8988T (cell line): ENCODE measurements at places on chromosomes 12 and 14.

DNA sequence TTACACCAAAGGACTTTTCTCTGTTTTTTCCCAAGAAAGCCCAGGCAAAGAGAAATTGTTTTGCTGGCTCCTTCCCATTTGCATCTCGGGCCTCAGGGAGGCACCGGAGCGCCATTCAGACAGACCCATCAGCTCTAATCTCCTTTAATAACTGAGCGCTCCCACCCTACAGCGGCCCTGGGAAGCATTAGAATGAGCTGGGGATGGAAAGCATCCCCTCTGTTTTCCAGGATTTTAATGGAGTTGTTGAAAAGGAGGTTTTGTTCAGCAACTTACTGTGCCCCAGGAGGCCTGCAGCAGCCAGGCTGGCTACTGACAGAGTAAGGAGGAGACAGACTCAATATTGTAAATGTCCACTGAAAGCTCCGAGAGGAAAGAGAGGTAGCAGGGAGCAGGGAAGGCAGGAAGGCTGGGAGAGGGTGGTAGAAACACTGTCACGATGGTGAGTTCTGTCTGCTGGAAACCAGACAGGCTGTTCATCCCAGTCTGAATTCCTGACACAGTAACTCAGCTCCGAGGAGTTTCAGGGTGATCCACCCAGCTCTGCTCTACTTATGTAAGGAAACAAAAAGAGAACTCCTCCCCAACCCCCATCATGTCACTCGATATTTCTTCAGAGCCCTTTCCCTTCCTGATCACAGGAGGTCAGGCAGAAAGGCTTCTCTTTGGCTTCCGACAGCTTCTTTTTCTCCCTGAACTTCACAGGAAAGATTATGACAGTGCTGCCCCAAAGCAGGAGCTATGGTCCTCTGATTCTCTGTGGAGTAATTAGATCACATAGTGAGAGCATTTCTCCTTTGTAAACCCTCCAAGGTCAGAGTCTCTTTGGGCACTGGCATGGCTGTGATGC is 62.5 kb upstream of the TMEM132D start:
- no peak for DNase-seq

GRCh38 chr12:115943630-115944391 is 333.7 kb downstream of the MED13L start:
- DNase-seq: no peak

DNA sequence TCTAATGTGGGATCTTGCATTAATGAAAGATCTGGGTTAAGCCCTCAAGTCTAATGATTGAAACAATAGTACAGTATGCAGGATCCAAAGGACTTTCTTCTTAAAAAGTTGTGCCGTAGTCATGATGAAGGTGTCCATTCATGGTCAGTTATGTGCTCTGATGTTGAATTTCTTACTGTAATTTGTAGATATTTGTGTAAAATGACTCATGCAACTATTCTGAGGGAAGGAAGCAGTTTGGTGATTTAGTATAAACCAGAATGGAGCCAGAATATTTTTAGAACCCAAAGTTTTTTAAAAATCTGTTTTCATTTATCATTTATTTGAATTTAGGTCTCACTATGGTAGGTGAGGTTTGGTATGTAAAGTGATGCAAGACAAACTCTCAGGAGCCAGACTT is 151.2 kb downstream of the AKAP6 start:
- no peak for DNase-seq

GRCh38 chr12:67689385-67689784 is 40.8 kb downstream of the DYRK2 start:
- DNase-seq: no peak

GRCh38 chr14:91987192-91987591 is 39.7 kb upstream of the FBLN5 start:
- DNase-seq: no peak

- no peak for DNase-seq
Observed at GRCh38 chr12:120259418-120260202, 5.9 kb downstream of the PXN start.

- DNase-seq: no peak
Observed at GRCh38 chr12:6314776-6315175, 4.3 kb downstream of the PLEKHG6 start.

DNA sequence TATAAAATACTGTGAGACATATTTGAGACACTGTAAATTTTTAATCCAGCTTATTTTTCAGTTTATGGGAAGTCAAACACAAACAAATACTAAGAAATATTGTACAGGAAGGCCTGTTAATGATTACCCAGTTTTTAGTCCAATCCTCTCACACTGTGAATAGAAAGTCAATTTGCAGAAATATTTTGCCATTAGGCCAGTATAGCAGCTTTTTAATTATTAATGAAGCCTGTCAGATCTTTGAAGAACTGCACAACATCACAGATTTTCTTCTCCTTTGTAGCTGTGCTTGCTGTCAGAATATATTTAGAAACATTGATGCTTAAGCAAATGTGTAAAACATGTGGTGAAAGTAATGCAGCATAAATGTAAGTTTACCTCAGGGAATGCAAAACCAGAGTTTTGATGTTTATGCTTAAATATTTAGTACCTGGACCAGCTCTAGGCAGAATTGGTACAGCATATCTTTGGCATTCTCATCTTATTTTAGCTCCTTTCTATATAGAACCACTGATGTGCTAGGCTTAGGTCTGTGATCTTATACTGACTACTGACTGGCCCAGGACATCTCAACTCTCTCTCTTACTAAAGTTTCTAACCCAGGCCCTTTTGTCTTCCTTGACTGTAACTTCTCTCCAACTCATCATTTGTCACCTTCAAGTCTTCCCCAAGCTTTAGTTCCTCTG is 230.8 kb upstream of the NAV3 start:
- DNase-seq: no peak

- DNase-seq: peak; percentile 73
Observed at GRCh38 chr12:49098035-49098451, 3.4 kb upstream of the DHH start.

DNA sequence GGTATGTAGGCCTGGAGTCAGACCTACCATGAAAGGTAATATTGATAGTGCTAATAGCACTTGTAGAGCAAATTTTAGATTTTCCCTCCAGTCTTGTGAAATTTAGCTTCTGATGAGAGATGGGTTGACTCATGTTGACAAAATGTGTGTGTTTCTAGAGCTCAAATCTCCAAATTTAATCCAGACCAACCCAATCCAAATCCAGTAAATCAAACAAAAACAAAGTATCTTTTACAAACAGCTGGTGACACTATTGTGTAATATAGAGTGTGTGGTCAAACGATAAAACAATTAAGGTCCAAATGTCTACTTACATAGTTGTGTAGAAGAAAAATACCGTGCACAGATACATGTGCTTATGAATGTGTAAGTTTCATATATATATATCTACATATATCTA is 63.4 kb upstream of the KITLG start:
- no peak for DNase-seq

GRCh38 chr12:3832738-3833137 is 40.5 kb downstream of the PARP11 start:
- no peak for DNase-seq

DNA sequence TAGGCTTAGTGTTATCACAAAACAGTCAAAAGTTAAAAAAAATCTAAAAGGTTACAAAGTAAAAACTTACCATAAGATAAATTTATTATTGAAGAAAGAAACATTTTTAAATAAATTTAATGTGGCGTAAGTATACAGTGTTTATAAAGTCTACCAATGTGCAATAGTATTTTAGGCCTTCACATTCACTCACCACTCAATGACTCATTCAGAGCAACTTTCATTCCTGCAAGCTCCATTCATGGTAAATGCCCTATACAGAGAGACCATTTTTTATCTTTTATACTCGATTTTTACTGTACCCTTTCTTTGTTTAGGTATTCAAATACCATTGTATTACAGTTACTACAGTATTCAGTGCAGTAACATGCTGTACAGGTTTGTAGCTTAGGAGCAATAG is 124.5 kb downstream of the ANO4 start:
- DNase-seq: no peak

GRCh38 chr12:13005649-13006048 is 5.6 kb upstream of the HEBP1 start:
- no peak for DNase-seq

DNA sequence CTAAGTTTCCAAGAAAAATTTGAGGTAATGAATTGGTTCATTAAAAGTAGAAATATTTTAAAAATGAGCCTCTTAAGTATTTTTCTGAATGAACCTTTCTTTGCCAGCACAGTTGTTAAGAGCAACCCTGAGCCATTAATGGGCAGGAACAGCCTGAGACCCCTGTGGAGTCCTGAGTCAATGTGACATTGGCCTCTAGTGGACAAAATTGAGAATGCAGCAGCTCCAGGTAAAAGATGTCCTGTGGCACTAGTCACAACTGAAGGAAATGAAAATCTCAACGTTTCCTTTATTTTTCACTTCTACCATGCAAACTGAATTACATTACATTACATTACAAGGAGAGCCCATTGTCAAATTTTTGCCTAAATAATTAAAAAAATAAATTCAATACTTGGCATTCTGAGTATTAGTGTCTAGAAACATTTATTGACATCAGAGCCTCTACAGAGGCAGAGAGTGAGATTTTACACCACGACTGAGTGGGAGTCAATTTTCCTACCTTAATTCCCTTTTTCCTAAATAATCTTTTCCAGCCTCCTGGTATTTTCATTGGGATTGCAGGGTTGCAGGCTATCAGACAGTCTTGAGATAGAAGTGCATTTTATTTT is 135.7 kb downstream of the PPM1H start:
- peak; percentile 60 for DNase-seq

- DNase-seq: no peak
Observed at GRCh38 chr14:21334202-21334906, 49.5 kb downstream of the SUPT16H start.

- DNase-seq: no peak
Observed at GRCh38 chr12:25135531-25136154, 59.3 kb downstream of the DNAI7 start.

GRCh38 chr12:94636462-94637085 is 13.8 kb downstream of the TMCC3 start:
- no peak for DNase-seq

DNA sequence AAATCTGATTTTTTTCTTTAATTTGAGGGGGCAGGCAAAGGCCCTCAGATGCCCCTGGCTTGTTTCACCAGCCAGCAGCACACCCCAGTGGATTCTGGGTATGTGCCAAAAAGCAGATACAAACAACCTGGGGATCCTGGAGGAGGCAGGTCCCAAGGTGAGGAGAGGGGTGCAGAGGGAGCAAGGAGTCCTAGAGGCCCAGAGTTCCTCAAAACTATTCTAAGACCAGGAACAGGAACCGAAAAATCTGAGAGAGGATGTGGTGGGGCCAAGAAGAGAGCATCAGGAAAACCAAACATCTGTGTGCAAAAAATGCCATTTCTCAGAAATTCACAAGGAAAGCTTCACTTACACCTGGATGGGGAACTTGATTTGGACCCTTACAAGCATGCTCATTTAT is 8.2 kb downstream of the KCNA5 start:
- no peak for DNase-seq

DNA sequence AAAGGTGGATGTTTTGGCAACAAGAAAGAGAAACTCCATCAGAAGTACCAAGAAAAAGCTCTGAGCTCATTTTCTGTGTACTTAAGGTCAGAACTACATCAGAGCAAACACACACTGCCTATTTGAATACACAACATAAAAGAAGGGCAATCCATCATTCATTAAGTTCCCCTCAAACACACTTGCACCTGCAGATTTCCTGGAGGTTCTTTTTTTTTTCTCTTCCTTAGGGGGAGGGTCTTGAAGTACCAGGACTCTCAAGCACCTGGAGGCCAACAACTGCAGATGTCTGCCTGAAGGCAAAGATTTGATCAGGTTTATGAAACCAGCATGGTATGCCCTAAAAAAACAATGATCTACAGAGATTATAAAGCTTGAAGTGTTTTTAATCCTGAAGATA is 26.1 kb upstream of the PTHLH start:
- DNase-seq: no peak

- DNase-seq: no peak
Observed at GRCh38 chr14:85528080-85528896, 1.7 kb upstream of the FLRT2 start.

- DNase-seq: no peak
Observed at GRCh38 chr14:94087891-94088290, 6.8 kb downstream of the IFI27L1 start.

DNA sequence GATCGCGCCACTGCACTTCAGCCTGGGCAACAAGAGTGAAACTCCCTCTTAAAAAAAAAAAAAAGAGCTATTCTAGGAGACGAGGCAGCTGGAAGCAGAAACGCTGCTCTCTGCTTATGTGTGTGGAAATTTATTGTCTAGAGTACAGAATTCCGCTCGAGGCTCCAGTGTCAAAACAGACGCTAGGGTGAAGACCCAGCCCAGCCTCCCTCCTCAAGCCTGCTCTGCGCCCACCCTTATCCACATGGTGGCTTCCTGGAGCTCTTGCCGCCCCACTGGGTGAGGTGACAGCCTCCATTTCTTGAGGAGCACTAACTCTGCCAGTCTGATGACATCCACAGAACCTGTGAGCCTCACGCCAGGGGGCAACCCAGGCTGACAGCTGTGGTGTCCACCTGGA is 49.5 kb upstream of the DLK1 start:
- DNase-seq: no peak

DNA sequence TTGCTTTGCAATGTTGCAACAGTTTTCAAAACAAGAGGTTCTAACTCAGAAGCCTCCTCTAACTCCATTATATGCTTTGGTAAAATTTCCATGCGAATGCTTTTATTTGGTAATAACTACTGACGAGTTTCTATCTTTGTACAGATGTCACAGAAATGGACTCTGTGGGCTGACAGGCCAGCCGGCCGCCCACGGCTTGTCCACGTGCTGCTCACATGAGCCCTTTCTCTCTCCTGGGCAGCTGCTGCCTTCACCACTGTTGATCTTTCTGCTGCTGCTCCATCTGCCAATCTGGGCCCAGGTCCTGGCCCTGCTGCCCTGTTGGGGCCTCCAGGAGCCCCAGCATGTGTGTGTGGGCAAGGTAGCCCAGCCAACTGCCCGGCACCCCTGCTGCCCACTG is 168.2 kb upstream of the TMEM132C start:
- no peak for DNase-seq

GRCh38 chr12:111886662-111887545 is 44.9 kb downstream of the MAPKAPK5 start:
- DNase-seq: no peak

DNA sequence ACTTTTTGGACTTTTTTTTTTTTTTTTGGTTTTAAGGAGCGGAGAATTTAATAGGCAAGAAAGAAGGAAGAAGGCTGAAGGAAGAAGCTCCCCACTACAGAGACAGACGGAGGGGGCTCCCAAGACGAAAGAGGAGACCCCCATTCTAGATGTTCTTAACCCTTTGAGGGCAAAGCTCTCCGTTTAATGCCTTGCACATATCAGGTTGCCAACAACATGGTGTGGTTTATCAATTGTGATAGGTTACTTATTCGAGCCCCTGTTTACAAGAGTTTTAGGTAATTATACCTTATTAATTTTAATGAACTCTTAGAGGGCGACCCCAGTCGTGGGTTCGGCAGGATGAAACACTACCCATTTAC is 1.2 kb upstream of the FBXO33 start:
- no peak for DNase-seq

- no peak for DNase-seq
Observed at GRCh38 chr12:67797753-67798152, 149.2 kb downstream of the DYRK2 start.
